Psoas muscle (tissue), 8 donors: ENCODE measurements at places on chromosomes 11 and 22. TPM values are rescaled to one million over a fixed set of nuclear protein-coding genes. Genes with fewer than 3 reads are reported as not detected.

OR10A2 gene
- not detected for total RNA-seq

OR6T1 gene
- total RNA-seq = not detected

ST14 gene
- 0.51 TPM for total RNA-seq

GRCh38 chr11:68297812-68298658 lies 14.4 kb upstream of the LRP5 start:
- DNase-seq = peak; percentile 90

DNA sequence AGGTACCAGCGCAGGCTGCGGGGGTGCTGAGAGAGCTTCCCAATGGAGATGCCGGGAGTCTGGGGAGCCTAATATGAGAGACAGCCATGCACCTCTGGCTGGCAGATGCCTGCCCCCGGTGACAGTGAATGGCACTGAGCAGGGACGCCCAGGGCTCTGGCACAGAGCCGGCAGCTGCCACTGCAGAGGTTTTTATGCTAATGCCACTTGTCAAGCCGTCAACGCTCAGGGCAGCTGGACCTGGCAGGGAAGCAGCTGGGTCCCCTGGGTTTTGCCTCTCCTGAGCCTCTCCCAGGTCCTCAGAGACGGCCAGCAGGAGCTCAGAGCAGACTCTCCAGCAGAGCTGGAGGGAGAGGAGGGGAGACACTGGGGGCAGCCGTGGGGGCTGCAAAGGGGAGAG lies 573.6 kb downstream of the BUD13 start:
- DNase-seq = no peak

DNA sequence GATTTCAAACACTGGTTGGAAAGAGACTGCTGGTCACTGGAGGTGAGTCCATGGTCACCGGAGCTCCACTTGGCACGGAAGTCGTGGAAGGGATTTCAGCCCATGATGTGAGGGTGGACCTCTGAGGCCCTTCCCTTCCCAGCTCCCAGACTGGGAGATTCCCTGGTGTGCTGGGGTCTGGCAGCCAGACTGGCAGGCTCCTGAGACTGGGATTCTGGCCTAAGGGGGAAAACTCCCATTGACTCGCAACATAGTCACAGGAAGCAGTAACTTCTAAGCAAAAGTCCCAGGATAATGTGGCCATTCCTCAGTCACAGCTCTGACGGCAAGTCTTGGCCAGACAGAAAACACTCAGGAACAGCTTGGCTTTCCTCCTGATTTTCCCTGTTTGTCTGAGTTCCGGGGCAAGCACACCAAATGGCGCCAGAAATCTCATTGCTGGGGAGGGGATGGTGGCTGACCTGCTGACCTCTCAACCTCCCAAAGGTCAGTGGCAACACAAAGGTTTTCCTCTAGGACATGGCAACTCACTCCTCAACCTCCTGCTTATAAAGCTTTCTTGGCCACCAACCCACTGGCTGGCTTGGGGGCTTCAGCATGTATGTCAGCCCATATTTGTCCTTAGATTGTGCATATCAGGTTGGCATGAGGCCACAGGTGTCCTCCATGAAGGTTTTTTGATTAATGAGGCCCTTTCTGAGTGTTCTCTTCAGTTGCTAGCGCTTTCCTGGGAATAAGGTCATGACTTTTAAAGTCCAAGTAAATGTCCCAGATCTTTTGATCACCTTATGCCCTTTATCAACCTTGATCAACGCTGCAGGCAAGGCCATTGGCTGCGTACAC lies 99.5 kb downstream of the CCDC81 start:
- peak; percentile 59 for DNase-seq

DNA sequence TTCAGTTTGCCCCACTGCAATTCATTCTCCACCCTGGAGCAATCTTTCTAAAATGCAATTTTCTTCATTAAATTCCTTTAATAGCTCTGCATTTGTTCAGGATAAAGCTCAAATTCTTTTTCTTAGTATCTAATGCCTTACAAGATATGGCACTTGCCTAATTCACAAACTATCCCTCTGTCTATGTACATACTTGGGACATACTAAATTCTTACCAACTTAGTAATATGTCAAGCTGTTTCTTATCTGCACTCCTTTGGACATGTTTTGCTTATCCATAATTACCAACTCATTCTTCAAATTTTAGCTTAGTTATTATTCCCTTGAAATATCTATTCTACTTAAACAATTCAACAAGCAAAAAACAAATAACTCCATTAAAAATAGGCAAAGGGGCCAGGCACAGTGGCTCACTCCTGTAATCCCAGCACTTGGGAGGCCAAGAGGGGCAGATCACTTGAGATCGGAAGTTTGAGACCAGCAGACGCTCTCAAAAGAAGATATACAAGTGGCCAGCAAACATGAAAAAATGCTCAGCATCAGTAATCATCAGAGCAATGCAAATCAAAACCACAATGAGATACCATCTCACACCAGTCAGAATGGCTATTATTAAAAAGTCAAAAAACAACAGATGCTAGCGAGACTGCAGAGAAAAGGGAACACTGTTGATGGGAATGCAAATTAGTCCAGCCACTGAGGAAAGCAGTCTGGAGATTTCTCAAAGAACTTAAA lies 96.9 kb downstream of the FAM76B start:
- DNase-seq = no peak

GRCh38 chr11:128492461-128492860 lies 94.9 kb downstream of the ETS1 start:
- DNase-seq = no peak

DNA sequence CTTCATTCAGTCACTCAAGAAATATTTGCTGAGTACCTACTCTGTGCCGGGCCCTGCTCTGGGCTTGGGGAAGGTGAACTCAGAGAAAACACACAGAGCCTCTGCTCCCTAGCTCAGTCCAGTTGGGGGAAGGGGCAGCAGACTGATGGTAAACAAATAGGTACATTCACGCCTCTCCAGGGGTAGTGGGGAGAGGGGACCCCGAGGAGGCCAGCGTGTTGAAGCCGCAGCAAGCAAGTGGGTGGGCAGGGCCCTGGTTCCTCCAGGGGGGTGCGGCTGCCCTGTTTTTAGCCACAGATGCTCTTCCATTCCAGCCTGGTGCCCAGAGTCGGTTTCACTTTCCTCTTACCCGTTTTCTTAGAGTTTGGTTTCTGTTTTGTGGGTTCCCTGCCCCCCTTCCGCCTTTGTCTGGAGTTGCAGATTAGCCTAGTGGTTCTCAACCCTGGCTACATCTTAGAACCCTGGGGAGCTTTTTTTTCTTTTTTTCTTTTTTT lies 8.7 kb downstream of the DRAP1 start:
- DNase-seq = no peak

GRCh38 chr11:100841711-100842407 lies 154.8 kb downstream of the ARHGAP42 start:
- DNase-seq = no peak

DNA sequence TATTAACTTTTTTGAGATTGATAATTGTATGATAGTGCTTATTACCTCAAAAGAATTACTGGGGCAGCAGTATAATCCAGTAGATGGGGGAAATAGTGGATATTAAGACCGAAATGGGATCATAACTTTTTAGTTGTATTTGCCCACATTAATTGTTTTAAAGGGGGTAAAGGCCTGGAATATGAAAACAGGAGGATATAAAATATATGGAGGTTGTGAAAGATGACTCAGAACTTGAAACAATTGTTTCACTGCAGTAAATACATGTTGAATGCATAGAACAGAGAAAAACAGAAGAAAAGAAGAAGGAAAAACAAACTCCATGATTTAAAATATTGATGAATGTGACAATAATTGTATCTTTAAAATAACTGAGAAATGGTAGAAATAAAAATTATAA lies 94.1 kb upstream of the VPREB1 start:
- DNase-seq = no peak

DNA sequence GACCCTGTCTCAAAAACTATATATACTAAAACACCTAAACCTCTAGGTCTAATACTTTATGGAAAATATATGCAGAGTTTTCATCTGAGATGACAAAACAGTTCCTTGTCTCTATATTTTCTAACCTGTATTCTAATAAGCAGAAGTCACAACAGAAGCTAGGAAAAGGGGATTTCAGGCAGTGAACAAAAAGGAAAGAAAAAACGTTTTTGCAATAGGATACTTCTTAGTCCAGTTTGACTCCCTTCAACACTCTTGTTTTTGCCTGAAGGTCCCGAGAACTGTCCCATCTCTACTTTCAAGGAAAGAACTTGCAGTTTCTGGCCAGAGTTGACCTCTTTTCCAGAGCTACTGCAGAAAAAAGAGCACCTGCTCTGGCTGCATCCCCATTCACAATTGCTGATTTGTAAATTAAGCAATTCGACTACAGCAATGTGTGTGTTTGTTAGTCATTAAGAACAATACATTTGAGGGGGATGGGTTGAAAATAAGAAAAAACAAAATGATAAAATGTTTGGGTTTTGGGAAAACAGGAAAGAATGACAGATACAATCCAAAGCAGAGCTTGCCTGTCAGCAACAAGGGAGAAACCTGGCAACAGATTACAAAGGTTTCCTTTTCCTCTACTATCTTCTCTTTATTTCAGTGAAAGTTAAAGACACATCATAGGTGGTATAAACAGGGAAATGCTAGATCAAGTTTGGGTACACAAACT lies 160.0 kb downstream of the FCHSD2 start:
- no peak for DNase-seq

- DNase-seq = no peak
These were observed 117.0 kb downstream of the WT1 start for GRCh38 chr11:32318071-32319055.

DNA sequence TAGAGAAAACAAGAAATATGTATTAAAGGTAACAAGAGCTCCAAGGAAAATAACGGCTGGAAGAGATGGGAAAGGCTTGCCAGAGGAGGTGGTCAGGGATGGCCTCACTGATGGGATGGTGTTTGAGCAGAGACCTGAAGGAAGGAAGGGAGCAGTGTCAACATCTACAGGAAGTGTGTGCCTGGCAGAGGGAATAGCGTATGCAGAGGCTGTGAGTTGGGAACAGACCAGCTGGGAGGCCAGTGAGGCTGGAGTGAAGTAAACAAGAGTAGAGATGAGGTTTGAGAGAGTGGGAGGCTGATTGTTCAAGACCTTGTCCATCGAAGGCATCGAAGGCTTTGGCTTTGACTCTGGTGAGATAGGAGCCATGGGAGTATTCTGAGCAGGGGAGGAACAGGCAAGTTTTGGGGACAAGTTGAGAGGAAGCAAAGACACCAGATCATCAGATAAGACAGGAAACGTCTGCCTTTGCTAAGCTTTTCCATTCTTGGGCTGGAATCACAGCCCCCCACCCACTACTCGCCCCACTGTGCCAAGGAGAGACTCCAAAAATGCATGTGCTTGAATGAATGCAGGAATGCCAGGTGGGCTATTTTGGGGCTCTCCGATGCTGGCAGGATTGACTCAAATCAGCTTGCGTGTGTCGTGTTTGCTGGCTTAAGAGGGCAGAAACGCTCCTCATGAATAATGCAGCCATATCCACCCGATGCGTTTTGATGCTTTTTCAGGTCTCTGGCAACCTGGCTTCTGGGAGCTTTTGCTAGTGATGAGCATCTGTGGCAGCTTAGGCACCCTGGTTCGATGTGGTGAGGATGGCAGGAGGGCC lies 7.2 kb downstream of the SGSM1 start:
- no peak for DNase-seq

- DNase-seq = no peak
These were observed 21.0 kb downstream of the LMO1 start for GRCh38 chr11:8242499-8243280.

- DNase-seq = no peak
These were observed 3.2 kb upstream of the TRIM34 start for GRCh38 chr11:5621580-5621979.

DNA sequence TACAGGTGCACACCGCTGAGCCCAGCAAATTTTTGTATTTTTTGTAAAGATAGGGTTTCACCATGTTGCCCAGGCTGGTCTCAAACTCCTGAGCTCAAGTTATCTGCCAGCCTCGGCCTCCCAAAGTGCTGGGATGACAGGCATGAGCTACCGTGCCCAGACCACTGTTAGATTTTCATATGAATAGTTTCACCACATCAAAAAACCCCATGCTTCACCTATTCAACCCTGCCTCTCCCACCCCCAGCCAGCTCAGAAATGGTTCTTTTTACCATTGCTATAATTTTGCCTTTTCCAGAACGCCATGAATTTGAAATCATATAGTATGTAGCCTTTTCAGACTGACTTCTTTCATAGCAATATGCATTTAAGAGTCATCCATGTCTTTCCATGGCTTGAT lies 37.9 kb downstream of the CDPF1 start:
- no peak for DNase-seq

DNA sequence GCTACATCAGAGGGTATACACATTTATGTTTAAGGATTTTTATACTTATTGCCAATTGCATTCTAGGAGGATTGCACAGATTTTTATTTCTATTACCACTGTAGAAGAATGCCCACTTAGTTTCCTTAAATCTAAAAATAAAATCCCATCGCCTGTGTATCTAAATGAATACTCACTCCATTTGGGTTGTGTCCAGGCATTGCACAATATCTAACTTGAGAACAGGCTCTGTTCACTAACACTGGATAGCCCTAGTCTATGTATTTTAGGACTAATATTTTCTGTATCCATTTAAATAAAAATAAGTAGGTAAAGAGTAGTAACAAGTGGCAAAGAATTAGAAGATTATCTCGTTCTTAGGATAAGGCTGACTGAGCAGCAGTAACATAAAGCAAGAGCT lies 4.1 kb downstream of the C11orf52 start:
- DNase-seq = no peak

DNA sequence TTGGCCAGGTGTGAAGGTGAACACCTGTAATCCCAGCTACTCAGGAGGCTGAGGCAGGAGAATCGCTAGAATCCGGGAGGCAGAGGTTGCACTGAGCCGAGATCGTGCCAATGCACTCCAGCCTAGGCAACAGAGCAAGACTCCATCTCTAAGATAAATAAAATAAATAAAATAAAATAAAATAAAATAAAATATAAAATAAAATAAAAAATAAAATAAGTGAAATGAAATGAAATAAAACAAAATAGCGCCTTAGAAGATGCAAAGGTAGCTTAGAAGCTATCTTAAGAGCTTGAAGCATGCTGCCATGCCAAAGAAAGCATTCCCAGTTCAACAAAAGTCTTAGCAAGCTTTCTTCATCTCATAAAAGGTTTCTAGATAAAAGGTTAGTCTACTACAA lies 6.9 kb upstream of the APOBEC3C start:
- DNase-seq = no peak
